PC-3 (cell line): ENCODE measurements at places on chromosomes 4 and X.
A peak's percentile ranks its signal among the peaks of the same experiment; 100 is the strongest.

DNA sequence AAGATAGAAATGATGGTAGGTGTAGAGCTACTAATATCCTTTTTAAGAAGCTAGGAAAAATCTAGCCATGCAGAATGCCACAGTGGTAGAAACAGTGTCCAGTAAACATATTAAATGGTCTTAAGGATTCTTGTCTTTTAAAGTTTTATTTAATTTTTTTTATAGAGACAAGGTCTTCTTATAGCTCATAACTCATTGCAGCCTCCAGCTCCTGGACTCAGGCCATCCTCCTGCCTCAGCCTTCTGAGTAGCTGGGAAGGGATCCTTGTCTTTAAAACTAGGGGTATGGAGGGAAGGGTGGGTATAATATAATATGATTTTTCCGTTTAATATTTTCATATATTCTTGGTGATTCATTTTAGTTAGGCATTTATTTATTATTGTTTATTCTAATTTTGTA, 3.8 kb downstream of the TMEM165 start:
- no peak for DNase-seq

GRCh38 chrX:125604448-125604847, 284.8 kb downstream of the TEX13C start:
- DNase-seq, result no peak

DNA sequence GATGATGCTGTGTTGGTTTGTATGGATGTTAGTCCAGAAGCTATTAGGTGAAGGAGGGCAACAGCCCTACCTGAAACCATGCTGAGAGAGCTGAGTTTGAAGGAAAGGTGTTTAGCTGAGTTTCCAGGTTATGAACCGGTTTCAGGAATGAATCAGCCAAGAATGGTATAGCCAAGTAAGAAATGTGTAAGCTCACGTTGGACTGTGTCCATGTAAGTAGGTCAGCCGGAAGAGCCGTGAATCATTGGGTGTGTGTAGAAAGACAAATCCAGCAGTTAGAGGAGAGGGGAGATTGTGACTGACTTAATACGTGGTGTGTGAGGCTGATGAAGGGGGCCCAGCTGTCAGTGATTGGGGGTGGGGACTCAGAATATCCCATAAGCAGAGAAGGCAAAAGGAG, 77.2 kb upstream of the SPIN4 start:
- DNase-seq, result peak; percentile 90

DNA sequence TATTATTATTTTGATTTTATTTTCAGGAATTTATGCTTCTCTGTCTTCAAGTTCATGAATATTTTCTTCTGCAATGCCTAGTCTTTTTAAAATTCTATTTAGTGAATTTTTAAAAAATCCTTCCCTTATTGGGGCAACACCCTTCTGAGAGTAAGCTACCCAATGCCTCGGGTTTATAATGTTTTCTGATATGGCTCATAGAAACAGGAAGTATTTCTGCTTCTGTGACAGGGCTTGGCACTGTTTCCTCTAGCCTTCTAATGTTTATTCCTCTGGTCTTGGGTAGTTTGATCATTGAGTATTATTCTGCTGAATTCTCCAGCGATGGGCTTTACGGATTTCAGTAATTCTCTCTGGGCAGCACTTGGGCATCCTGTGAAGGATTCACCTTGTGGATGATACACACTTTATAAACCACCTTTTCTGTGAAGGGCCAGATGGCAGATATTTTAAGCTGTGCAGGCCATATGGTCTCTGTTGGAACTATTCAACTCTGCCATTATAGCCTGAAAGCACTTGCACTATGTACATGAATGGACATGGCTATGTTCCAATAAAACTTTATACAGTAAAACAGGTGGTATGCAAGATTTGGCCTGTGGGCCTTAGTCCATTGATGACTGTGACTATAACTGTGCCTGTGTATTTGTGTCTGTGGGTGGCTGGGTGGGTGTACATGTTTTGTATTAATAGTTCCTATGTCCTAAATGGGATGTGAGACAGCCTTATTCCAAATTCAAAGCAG, 95.9 kb upstream of the FAT1 start:
- DNase-seq, result no peak

GRCh38 chr4:54231768-54232688, 2.9 kb downstream of the PDGFRA start:
- no peak for DNase-seq
